ENCODE measurements at places on chromosomes 4 and X. TPM values are rescaled to one million over a fixed set of nuclear protein-coding genes. Genes with fewer than 3 reads are reported as not detected.

RTL5 gene
- total RNA-seq: 9.9 TPM

TENT5D gene
- not detected for total RNA-seq

NUP62CL gene
- total RNA-seq: 1.4 TPM

ZDHHC15 gene
- total RNA-seq: 1.8 TPM

CPZ gene
- 6.0 TPM for total RNA-seq

CLDN2 gene
- total RNA-seq: not detected

DNA sequence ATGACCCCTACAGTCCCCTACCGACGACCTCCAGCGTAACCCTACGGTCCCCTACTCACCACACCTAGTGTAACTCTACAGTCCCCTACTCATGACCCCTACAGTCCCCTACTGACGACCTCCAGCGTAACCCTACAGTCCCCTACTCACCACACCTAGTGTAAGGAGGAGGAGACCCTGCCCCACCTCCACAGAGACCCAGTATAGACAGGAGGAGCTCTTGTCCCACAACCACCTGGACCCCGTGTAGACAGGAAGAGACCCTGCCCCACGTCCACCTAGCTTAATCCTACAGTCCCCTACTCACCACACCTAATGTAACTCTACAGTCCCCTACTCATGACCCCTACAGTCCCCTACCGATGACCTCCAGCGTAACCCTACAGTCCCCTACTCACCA, 26.9 kb downstream of the CSF2RA start:
- DNase-seq: no peak

DNA sequence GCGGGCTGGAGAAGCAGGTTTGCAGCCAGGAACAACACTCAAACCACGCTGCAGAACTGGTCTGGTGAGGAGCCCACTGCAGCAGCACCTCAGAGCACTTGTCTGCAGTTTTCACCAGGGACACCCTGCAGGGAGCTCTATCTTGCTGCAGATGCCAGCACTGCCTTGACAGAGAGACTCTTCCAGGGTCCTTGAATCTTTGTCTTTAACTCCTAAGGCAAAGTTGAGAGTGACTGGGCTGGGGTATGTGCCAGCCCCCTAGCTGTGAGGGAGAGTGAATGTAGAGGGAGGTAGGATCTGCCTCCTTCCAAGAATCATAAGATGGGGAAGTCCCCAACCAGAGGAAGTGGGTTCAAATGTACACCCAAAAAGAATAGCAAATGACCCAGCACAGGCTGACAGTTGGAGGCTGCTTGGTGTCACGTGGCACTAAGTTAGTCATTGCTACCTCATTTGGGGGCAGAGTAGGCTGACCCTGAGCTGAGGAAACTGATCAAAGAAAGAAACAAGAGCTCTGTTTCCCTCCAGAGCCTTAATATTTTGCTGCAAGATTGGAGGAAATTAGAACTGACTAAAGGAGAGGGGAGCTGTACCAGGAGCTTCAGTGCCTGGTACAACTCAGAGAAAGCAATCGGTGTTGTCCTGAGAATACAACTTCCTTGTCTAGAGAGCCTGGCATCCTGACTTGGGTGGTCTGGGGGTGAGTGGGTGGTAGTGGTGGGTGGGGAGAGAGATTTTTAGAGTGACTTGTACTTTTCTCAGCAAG, 28.2 kb upstream of the HUWE1 start:
- peak; percentile 53 for DNase-seq

DNA sequence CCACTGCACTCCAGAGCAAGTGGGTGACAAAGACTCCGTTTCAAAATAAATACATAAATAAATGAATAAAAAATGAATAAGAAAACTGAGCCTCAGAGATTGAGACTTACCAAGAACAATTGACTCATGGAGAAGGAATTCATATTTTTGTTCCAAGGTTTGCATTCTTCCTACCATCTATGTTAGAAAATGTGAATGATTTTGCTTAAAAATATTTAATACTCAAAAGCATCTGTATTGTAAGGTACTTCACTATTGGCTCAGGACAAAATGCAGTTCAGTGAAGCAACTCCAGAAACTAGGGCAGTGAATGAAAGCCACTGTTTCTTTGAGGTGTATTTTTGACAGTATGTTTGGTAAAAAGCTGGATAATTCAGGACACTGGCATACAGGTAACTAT, 54.1 kb downstream of the XAGE2 start:
- no peak for DNase-seq

GRCh38 chrX:34381241-34381640, 249.1 kb upstream of the FAM47A start:
- DNase-seq: no peak

DNA sequence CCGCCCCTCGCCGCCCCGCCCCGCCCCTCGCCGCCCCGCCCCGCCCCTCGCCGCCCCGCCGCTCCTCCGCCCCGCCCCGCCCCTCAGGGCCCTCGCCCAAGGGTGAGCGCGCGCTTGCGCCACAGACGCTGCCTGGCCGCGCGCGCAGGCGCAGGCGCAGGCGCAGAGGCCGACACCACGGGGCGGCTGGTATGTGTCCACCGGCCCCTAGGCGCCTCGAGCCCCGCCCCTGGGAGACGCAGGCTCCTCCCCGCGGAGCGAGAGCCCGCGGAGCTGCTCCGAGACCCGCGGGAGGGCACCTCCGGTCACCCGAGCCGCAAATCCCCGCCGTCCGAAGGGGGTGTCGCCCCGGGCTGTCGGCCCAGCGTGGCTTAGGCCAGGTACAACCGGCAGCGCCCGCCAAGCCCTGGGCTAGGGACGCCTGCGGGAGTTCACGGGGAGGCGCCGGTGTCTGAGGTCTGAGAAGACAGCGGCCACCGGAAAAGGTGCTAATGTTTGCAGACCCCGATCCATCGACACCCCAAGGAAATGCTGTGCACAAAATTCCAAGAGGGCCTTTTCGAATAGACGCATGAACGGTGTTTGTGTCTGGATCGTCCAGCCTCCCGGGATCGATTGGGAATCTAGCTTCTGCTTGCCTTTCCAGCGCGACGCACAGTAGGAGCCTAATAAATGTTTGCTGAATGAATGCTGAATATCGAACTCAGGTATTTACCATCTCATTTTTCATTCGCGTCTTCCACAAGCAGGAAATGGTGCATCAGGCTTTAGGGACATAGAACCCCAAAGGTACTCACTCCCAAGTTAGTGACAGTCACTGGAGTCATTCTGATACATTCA, 473 bp upstream of the CCNQ start:
- peak; percentile 93 for DNase-seq

DNA sequence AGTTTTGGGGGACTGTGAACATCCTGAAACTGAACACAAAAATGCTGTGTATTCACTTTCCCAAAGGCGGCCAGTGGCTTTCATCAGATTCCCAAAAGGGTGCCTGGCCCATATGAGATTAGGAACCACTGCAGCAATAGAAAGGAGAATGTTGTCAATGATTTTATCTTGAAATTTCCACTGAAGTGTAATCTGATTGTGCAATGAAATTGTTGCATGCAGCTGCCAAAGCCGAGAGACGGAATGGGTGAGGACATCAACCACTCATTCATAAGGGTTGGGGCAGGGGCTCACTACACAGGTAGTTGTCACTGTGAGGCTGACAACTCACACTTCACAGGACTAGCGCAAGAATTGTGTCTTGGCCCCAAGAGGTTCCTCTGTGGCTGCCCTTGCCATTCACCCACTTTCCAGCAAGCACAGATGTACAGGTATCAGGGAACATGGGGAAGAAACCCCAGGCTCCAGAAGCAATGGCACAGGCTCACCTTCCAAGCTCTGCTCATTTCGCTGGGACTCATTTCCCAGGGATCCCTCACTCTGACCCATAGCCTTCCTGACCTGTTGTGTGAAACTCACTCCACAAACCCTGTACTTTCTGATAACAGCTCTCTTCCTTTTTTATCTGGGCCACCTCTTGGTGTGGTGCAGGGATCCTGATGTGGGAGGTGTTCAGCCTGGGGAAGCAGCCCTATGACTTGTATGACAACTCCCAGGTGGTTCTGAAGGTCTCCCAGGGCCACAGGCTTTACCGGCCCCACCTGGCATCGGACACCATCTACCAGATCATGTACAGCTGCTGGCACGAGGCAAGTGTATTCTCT, 48.8 kb downstream of the BMX start:
- DNase-seq: no peak

GRCh38 chr4:109440948-109441347, 7.3 kb downstream of the SEC24B start:
- DNase-seq: no peak

DNA sequence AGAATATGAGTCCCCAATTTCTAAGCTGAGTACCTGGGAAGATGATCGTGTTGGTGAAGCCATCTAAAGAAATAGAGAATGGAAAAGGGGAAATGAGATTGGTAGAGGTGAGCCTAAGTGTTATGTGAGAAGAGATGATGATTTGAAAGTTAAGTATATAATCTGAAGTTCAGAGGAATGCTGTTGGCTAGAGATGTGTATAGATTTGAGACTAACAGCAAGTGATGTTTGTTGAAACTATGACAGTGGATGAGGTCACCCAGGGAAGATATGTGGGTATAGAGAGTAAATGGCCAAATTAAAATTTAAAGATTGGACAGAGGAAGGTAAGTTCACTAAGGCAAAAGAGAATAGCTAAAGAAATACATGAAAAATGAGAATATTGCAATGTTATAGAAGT, 324.2 kb downstream of the MAPK10 start:
- DNase-seq: no peak

GRCh38 chrX:111129921-111130320, 33.9 kb downstream of the PAK3 start:
- DNase-seq: no peak

DNA sequence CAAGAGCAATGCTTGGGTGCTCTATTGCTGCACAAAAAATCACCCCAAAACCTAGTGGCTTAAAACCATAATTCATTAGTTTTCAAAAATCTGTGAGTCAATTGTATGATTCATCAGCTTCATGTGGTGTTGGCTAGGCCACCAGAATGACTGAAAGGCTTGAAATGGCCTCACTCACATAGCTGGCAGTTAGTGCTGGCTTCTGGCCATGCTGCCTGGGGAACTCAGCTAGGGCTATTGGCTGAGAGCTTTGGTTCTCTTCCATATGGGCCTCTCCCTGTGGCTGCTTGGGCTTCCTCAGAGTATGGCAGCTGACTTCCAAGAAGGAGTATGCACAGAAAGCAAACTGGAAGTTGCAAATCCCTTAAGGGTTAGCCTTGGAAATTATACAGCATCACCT, 3.1 kb upstream of the MTMR1 start:
- DNase-seq: no peak

DNA sequence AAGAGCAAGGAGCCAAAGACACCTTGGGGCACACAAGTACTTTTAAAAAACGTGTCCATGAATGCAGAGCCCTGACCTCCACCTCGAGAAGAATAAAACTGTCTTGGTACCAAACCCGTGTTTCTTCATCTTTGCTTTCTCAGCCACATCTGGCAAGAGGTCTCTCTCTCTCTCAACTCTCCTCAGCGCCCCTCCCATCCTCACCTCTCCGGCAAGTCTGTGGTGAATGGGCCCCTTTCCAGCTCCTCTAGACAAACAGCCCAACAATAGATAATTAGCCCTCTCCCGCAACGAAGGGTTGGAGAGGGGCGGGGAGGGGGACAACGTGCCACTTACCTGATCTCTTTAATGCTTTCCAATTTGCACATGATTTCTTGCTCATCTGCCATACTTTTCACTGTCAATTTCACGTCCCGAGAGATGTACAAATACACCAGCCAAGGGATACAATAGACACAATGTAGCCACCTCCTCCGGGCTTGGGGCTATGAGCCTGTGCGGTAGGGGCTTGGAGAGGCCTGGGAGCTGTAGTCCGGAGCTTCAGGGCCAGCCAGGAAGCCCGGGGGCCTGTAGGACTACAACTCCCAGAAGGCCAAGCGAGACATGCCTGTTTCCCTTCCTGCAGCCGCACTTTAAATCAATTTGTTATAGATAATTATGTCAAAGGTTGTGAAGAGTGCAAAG, at the start of gene ZC4H2:
TSS of gene ZC4H2 (minus strand) at position 462 of the 684 bp plus-strand sequence. CDS start at position 389, 73 bp downstream.
- peak; percentile 80 for DNase-seq

GRCh38 chr4:163833669-163834068, 339.2 kb downstream of the TMA16 start:
- DNase-seq: no peak

DNA sequence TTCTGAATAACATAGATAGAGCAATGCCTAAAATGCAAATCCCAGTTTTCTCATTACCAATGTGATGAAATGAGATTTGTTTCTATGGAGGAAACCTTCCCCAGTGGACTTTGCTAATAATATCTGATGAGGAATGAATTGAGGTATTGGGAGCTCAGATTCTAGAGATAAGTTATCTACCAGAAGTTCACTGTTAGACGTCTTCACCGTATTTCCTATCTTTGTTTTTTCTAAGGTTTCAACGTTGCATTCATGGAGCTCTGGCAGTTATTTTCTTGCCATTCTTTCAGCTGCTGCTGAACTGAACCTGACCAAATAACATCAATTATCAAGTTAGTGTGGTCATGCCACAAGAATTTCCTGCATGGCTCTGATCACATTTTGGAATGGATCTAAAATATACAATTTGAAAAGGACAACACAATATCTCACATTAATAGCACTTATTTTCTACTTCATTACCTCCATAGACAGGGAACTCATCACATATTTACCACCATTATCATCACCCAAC, 511.8 kb upstream of the LCORL start:
- DNase-seq: no peak

GRCh38 chrX:21757960-21758359, at the start of gene SMPX:
Gene SMPX (minus strand): TSS chrX:21758116. CDS start chrX:21754290, 3,826 bp downstream.
- DNase-seq: no peak

DNA sequence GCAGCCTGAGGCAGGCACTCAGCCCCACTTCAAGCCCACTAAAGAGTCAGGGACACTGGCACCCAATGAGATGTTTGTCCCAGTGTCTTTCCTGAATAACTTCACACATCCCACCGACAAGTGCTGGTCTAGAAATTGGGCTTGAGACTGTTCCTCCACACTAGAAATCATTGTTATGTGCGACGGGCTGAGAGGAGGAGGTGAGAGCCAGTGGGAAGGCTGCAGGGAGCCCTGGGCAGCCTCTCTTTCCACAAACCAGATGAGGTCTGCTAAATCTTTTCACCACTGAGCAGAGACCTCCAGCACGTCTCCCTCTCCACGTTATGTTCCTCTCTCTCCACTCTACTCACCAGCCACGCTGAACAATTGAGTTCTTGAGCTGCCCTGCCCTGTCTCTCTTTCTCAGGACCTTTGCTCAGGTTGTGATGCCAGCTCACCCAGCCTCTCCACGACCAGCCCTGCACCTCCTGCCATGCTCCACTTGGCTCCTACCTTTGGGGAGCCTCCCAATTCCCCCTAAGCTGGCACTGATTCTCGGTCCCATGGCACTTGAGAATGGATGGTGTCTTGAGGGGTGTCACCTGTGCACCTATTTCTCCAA, 8.4 kb downstream of the SCD5 start:
- DNase-seq: no peak

GRCh38 chr4:11152684-11153083, 276.0 kb downstream of the HS3ST1 start:
- no peak for DNase-seq

GRCh38 chrX:11287505-11287904, 5.7 kb upstream of the AMELX start:
- no peak for DNase-seq

- no peak for DNase-seq
Observed at GRCh38 chr4:186688150-186688943, 35.3 kb downstream of the FAT1 start.

DNA sequence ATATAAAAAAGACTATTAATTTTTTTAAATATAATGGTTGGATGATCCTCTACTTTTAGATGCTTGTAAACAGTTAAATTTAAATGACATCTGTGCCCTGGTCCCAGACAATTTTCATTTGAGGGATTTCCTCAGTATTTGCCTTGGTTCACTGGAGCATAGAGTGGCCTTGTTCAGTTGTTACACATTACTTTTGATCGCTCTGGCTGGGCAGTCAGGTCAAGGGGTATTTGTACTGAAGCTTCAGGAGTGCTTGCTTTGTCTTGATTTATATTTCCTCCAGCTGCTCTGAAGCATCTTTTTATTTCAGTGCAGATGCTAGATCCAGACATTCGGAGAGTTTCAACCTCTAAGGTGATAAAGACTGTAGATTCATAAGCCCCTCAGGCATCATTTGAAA, 50.0 kb downstream of the COMMD8 start:
- DNase-seq: no peak

Measured in lower lobe of right lung (tissue), 2 donors.